ENCODE measurements at places on chromosomes 6 and 20.

GRCh38 chr6:137820425-137820824 is 46.6 kb upstream of the TNFAIP3 start:
- no peak for DNase-seq

GRCh38 chr20:49469060-49469459 is 13.4 kb downstream of the KCNB1 start:
- no peak for DNase-seq

GRCh38 chr6:15904651-15905376 is 224.1 kb upstream of the MYLIP start:
- no peak for DNase-seq

DNA sequence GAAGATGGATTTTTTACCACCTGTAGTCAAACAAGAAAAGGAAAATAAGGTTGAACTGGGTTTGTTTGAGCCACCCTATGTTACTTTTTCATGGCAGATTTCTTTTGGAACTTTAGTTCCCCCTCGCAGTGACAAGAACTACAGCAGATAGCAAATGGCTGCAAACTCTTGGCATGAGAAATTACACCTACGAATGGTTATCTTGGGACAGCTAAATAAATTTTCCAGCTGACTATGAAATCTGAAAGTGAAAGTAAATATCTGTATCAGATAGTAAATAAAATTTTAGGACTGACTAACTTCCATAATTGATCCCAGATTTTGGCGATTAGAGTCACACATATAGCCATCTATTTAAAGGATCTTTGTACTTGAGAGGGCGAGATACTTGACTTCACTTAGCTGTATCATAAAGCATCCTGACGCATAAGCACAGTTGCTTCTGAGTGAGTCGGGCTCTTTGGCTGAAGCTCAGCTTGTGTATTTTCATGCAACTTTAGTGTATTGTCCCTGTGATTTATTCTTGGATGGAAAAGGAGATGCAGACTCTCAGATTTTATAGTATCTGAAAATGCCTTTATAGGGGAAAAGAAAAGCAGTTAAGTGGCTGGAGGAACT is 125.3 kb upstream of the B3GAT2 start:
- no peak for DNase-seq

DNA sequence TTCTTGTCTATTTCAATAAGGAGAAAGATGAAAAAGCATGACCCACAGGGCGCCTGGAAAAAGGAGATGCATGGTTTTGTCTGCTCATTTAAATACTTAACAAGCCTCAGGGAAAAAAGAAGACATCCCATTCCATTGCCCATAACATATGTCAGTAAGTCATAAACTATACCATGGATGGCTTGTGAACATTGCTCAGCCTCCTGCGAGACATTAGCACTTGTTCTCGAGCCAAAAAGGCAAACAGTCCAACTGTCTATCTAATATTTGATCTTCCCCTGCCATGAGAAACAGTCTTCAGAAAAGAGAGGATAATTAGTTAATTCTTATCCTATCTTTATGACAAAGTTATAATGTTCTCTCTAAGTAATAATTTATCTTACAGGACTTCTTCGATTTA is 527.4 kb downstream of the HACE1 start:
- DNase-seq: no peak

GRCh38 chr6:88174906-88175305 is 8.8 kb upstream of the CNR1 start:
- no peak for DNase-seq

GRCh38 chr6:110509617-110510241 is 33.3 kb upstream of the SLC22A16 start:
- no peak for DNase-seq

DNA sequence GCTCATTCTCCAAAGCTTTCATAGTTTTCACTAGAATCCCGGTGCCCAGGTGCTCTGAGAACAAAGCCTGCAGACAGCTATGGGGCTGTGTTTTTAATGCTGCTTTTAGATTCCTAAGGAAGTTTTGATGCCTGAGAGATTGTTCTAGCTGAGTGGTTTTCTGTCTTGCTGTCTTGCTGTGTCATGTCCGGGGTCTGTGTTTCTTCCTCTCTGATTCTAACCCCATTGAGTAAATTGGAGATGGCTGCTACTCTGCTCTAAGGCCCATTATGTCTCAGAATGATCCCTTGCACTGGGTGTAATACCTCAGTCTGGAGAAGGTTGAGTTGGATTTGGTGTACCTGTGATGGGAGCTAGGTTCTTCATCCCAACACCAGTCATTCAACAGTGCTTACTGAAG is 63.4 kb downstream of the ARID1B start:
- no peak for DNase-seq

DNA sequence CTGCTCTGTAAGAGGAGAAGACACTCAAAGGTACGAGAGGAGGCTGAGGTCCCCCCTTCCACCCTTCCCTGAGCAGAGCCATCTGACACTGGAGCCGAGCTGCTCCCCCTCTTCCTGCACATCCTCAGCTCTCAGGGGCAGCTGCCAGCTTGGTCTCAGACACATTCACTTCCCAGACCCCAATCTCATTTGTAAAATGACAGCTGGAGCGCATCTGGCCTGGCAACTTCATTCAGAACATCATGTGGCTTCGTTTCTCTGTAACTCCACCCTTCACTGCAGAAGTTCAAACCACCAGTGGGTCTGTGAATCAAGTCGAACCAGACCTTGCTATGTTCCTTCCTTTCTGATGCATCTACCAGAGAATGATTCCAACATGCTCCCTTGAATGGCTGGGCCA is 145.6 kb upstream of the CDH4 start:
- no peak for DNase-seq

GRCh38 chr20:48789781-48790472 is 37.9 kb downstream of the PREX1 start:
- DNase-seq: no peak

DNA sequence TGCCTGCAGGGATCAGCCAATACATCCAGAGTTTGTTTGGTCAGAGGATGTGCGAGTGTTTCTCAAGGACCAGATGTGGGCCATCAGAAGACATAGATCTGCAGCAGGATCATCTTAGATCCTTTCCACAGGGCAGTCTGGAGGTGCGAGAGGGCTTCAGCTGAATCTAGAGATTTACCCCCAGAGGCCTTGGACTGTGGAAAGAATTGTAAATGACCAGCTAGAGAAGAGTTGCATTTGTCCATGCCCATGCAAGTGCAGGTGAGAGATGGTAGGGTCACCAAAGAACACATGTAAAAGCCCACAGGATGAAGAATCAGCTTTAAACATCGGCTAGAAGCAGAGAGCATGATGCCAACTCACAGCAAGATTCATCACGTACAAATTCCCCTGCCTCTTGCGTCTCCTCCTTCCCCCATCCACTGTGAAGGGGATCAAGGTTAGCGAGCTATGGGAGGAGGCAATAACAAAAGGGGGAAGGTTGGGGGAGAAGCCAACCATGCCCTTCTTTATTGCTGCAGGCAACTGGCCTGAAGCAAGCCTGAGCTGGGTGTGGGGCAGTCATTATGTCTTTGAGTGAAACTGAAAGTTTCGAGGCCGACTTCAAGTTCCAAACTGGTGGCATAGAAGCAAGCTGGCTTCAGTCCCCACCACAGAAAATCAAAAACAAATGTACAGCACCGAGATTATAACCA is 83.5 kb downstream of the SCML4 start:
- DNase-seq: no peak

DNA sequence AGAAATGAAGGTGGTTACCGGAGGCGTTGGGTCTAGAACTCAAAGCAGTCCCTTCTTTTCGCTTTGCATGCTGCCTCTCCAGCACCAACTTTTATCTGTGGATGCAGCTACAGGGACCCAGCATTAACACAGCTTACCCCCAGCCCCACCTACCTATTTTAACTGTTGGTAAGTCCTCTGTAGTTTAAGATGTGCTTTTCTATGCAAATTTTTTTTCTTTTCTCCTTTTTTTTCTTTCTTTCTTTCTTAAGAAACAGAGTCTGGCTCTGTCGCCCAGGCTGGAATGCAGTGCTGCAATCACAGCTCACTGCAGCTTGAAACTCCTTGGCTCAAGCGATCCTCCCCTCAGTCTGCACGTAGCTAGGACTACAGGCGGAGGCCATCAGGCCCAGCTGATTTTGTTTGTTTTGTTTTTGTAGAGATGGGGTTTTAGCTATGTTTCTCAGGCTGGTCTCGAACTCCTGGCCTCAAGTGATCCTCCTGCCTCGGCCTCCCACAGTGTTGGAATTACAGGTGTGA is 6.5 kb upstream of the USP45 start:
- DNase-seq: no peak

- no peak for DNase-seq
These were observed 10.9 kb upstream of the BMP5 start for GRCh38 chr6:55886185-55886836.

DNA sequence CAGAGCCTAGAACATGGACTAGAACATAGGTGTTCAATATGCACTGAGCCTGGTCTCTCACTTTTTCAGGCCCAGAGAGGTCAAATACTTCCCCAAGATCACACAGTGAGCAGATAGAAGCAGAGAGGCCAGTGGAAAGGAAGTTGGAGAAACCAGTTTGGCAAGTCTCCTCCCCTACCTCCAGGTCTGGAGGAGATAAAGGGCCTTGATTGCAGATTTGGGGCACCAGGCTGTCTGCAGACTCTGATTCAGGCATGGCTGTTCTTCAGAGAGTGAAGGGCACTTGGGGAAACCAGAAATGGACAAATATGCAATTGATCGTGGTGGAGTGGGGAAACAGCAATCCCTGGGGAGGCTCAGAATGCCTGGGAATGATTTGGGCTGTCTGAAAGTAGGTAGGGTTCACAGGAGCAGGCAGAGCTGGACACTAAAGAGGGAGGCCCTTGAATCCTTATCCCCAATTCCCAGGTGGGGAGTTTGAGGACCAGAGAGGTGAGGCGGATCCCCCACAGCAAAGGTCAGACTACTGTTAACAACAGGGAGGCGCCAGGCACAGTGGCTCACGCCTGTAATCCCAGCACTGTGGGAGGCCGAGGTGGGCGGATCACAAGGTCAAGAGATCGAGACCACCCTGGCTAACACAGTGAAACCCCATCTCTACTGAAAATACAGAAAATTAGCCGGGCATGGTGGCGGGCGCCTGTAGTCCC is 2.3 kb downstream of the PEDS1 start:
- no peak for DNase-seq

GRCh38 chr20:19823216-19823615 is 65.2 kb downstream of the RIN2 start:
- DNase-seq: no peak

DNA sequence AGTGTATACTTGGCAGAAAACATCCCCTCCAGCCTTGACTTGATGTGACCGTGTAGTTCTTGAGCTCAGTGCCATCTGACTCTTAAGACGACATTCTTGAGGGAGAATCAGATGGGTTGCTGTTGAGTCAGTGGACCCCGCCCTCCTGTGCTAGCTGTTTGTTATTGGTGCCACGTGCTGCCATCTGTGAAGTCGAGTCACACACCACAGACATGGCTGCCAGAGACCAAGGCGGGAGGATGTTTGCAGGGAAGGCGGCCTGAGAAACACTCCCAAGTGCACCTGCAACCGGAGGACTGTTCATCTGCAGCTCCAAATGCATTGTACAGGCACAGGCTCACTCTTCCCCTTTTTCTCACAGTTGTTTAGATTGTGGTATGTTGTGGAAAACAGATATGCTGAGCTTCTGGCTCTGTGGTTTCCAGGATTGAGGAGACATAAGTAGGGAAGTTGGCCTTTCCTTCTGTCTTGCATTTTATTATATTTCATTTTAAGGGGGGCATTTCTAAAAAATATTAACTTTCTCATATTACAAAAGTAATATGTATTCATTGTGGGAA is 345.3 kb upstream of the ZFP64 start:
- DNase-seq: no peak

DNA sequence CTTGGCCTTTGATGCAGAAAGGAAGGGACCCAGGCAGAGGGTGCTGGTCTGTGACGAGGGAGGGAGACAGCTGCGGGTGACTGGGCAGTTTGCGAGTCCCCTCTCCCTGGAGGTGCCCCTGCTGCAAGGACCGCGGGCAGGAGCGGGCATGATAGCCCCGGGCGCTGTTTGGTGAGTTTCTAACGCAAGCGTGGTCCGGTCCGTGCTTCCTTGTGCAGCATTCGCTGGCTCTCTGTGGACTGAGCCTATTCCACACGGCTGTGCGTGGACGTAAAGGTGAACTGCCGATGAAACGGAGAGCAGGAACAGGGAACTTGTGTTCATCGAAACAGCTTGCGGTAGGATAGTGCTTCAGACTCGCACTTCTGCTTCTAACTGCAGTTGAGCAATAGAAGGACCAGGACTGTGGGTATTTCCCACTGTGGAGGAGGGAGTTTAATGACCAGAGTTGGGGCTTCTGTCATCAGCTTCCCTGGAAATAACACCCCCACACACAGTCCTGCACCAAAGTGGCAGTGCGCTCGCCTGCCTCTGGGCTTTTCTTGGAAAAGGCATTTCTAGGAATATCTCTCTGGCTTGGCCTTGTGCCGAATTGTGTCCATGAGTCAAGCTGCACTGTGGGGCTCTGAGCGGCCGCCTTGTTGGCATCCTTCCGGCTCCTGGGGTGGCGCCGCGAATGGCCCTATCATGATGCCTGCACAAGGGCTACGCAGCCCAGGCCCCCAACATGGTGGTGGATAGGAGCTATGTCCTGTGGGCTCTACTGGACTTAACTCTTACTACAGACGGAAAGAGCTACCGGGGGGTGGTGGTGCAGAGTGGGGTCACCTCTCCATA is 48.9 kb downstream of the DUSP22 start:
- DNase-seq: no peak

GRCh38 chr20:41054070-41054846 is 25.6 kb downstream of the TOP1 start:
- DNase-seq: no peak

GRCh38 chr6:90436403-90436802 is 139.8 kb upstream of the BACH2 start:
- DNase-seq: no peak

DNA sequence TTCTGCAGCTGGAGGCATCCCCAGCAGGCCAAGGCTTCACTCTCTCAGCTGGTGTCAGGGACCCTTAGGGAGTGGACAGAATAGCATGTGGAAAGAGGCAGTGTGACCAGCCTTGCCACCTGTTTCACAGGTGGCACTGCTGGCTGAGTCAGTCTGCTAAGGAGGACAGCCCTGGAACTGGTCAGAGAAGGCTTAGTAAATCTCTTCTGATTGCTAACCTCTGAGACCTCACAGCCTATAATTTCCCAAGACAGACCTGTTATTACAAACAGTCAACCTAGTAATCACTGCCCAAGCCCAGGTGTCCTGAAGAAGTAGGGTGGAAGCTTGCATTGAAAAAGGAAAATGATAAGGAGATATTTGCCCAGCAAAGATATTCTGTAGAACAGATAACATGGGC is 26.4 kb upstream of the PAQR8 start:
- peak; percentile 43 for DNase-seq

DNA sequence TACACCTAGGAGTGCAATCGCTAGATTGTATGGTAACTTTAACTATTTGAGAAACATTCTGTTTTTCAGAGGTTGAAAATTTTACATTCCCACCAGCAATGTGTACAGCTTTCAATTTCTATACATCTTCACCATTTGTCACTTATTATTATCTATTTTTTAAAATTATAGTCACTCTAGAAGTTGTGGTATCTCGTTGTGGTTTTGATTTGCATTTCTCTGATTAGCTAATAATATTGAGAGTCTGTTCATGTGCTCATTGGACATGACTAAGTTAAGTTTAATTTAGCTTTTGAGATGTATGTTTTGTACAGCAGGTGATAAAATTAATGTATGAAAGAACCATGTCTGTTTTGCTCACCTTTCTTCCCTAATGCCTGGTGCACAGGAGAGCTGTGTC is 34.8 kb upstream of the PLCB1 start:
- DNase-seq: no peak

GRCh38 chr6:32152769-32153563 is 975 bp upstream of the PPT2 start:
- DNase-seq: no peak

GRCh38 chr6:27505209-27506027 is 32.5 kb upstream of the ZNF184 start:
- peak; percentile 56 for DNase-seq

Data from NCI-H1417 treated with DMSO at 0.1 percent for 48 hours (cell line).